Hypothalamus (tissue), 51 donors: ENCODE measurements at places on chromosomes 1 and 21.

DNA sequence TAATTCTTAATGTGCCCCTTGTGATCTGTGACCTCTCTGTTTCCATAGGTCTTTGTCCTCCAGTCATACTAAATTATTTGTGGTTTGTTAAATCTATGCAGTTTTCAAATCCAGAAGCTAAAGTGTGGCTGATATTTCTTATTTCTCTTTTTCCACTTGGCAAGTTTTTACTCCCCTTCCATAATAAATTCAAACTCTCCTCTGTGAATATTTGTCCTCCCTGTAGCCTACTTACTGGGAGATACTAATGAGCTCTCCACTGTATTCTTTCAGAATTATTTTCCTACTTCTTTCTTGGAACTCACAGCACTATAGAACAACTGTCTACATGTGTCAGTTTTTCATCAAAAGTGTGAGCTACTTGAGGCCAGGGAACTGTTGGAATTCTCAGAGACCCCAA is 430.8 kb upstream of the PTBP2 start:
- DNase-seq, result no peak

DNA sequence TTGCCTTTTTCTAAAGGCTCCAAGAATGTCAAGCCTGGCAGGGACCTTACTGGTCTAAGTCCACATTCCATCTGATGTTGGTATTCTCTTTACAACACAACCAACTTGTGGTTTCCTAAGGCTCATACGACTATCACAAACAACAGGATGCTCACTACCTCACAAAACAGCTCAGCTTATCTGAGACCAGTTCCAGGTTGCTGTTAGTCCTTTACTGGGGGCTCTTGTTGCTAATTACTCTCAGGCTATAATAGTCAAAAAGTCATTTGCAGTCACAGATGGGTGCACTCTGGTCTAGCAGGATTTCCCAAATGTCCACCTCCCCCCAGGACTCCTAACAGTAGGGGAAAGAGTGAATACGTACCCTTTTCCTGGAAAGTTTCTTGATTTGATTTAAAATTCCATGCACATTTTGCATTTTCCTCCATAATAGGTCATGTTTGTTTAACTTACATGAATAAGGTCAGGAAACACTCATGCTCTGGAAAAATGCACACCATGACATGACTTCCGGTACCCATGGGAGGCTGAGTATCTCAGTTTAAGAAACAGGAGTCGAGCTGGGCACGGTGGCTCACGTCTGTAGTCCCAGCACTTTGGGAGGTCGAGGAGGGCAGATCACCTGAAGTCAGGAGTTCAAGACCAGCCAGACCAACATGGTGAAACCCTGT is 16.0 kb downstream of the LCK start:
- no peak for DNase-seq

DNA sequence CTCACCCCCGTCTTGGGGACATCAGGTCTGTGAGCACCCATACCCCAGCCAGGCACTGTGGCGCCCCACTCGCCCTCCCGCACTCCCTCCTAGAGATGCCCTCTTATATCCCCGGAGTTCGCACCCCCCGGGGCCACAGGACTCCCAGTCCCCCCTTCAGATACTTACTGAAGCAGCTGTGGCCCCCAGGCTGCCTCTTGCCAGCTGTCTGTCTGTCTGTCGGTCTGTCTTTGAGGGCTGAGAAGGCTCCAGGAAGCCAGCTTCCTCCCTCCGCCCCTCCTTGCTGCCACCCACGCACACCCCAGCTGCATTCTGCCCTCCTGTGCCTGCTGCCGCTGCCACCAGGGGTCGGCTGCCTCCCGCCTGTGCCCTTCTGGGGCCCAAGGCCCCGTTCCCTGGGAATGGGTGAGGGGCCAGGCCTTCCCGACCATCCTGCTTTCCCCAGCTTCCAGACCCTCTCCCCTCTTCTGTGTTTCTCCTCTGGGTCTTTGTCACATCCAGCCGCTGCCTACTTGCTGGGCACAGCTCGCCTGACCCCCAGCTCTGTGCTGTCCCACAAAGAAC is at the start of gene PTPN7:
TSS of gene PTPN7 (minus strand) at position 226 of the 564 bp plus-strand sequence. CDS start 1,200 bp downstream, outside the sequence.
- DNase-seq, result no peak

GRCh38 chr1:202501281-202501680 is 152.8 kb downstream of the PPP1R12B start:
- no peak for DNase-seq

DNA sequence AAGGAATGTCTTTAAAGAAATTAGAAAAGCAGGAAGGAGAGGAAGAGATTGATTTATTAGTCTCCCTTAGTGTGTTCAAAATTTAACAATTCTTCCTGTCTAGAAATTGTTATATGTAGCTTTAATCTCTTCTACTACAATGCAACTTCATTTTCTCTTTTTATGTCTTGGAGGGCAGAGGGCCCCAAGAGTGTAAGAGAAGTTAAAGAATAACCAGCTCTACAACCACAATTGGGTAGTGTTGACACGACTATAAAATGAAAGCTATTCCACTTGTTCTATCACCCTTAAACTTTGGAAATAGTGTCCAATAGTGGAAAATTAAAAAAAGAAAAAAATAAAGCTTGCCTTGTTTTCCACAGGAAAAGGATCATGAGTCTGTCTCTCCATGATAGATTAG is 82.6 kb upstream of the DPYD start:
- no peak for DNase-seq

GRCh38 chr1:234000557-234001041 is 96.1 kb downstream of the SLC35F3 start:
- DNase-seq, result peak; percentile 21

DNA sequence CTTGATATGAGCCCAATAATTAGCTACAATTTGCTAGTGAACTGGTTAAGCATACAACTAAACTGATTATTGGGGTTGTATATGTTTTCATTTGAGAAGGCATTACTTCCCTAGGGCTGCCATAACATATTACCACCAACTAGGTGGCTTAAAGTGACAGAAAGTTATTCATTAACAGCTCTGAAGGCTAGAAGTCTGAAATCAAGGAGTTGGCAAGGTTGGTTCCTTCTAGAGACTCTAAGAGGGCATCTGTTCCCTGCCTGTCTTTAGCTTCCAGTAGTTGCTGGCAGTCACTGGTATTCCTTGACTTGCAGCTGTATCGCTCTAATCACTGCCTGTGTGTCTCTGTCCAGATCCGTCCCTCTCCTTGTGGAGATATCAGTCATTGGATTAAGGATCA is 86.3 kb downstream of the LHX9 start:
- no peak for DNase-seq

- DNase-seq, result no peak
Observed at GRCh38 chr1:29157269-29157601, 24.5 kb downstream of the SRSF4 start.

DNA sequence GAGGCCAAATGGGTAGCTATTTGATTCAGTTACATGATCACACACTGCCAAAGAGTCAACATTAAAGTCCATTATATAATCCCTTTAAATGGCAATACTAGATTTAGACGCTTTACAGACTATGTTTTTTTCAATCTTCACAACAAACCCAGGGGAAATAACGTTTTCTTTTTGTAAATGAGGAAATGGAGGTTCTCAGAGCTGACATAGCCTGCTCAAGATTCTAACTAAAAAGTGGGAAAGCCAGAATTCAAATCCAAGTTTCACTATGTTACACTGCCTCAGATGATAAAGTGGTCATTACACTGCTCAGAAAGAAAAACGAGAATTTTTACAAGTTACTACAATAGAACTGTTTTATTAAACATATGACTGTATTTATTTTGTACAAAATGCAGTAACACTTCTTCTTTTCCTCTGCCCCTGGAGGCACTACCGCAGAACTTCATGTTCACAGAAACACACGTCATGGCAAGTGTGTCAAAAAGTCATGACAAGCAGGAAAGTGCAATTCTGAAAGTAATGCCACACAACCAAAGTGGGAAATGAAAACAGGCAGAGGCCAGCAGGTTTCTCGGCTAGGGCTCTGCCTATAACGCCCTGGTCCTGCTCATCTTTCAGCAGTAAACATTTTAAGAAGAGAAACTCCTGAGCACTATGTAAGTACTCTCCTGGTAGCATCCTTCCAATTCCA is 19.0 kb downstream of the THEMIS2 start:
- no peak for DNase-seq

- no peak for DNase-seq
Observed at GRCh38 chr1:47722909-47723580, 274.1 kb downstream of the TRABD2B start.

GRCh38 chr1:118294875-118295642 is 110.0 kb upstream of the SPAG17 start:
- DNase-seq, result no peak

- DNase-seq, result no peak
Observed at GRCh38 chr1:160129966-160130365, 14.4 kb downstream of the ATP1A2 start.

DNA sequence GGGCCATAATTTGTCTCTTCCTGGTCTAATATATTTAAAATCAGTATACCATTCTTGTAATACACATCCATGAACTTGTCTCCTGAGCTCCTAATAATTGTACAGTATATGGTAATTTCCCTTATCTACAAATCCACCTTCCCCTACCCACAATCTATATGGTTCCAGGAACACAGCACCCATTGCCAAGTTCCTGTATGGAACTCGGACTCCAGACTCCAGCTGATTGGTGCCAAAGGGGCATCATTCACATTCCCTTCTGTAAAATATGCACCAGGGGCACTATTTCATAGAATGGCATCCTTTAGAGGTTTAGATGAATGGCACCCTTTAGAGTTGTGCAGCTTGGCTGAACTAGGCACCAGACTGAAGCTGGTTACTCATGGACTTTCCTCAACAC is 58.8 kb upstream of the ZSWIM5 start:
- DNase-seq, result no peak

DNA sequence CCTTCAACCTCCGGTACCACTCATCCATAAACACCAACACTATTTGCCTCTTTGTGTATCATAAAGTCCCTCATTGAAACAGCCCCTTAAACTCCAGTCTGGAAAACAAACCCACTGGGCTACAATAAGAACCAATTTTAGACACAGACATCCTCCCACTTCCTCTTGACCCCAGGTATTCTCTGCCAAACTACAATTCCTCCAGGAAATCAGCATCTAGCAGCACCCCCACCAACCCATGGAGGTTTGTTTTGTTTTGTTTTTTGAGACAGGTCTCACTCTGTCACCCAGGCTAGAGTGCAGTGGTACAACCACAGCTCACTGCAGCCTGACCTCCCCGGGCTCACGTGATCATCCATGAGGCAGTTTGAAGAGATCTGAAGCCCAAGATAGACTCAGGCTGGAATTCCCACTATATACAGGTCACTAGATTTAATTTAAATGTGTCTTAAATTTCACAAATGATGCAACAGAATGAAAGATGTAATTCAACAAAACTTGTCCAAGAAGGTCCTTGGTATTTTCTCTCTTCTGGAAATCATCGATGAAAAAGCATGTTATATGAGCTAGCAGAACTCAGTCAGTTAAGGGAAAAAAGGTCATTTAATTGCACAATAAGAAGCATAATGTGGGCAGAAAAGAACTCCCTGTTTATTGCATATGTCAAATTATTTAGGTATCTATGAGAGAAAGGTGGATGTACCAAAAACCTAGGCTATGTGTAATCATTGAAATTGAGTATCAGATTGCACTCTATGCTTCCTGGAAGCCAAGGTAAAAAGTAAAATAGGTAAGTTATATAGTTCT is 30.3 kb downstream of the TCP10L start:
- DNase-seq, result no peak

GRCh38 chr1:54701996-54702395 is 13.7 kb upstream of the TTC4 start:
- no peak for DNase-seq

GRCh38 chr1:10696977-10697376 is 99.5 kb downstream of the CASZ1 start:
- no peak for DNase-seq

DNA sequence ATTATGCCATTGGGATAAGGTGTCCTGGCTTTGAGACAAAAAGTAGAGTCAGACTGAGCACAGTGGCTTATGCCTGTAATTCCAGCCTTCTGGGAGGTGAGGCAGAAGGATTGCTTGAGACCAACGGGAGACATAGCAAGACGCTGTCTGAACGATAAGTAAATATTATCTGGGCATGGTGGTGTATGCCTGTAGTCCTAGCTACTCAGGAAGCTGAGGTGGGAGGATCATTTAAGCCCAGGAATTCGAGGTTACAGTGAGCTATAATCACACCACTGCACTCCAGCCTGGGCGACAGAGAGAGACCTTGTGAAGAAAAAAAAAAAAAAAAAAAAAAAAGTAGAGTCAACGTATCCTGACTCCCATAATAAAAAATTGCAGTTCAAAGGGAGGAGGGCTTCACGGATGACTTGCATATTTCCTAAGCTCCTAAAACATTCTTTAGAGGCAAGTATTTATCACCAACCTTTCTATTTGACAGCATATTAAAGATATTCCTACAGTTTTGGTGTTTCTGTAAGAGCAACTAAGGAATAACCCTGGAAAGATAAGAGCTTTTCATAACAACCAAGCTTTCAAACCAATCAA is 141.2 kb downstream of the SLC44A5 start:
- DNase-seq, result no peak

DNA sequence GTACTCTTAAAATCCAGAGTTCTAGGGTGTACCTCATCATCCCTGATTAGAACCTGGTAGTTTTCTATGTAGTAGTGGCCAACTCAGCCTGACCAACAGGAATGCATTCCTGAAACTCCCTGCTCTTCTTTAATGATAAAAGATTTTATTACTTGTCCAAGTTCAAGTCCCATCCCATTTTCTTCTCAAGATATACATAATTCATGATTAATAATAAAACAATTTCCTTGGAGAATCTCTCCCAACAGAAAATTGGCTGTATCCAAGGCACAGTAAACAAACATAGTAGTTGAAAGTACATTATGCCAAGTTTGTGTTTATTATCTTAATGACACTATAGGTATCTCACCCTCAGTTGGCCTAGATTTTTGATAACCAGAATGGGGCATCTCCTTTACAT is 714.1 kb upstream of the ADAMTS5 start:
- DNase-seq, result no peak

DNA sequence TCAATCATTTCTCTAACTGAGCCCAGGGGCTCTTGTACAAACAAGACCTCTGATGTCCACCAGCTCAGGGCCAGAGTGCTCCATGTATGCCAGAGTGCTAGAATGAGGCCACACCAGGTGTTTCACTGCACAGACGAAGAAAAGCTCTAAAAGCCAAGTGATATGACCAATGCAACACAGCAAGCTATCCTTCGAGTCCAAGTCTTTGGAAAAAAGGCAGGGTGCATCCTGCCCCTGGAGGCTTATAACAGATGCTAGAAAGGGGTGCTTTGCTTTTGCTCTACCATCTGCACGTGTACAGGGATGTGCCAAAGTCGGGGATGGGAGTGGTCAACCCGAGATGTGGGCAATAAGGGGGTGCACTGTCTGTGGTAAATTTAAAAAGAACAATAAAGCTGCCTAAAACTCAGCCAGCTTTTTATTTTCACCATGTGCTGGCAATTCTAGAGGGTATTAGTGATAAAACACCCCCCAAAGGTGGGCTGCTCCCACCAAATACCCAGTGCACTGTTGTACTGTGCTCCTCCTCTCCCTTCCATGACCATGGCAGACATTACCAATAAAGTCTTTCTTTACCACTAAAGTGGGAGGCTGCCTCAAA is 32.1 kb downstream of the SMIM12 start:
- no peak for DNase-seq
